ENCODE measurements at places on chromosomes 12 and 14.

- no peak for DNase-seq
Observed at GRCh38 chr14:93246534-93246933, 39.5 kb downstream of the UBR7 start.

GRCh38 chr12:108738170-108738569 lies 6.9 kb upstream of the CORO1C start:
- DNase-seq: peak; percentile 41

DNA sequence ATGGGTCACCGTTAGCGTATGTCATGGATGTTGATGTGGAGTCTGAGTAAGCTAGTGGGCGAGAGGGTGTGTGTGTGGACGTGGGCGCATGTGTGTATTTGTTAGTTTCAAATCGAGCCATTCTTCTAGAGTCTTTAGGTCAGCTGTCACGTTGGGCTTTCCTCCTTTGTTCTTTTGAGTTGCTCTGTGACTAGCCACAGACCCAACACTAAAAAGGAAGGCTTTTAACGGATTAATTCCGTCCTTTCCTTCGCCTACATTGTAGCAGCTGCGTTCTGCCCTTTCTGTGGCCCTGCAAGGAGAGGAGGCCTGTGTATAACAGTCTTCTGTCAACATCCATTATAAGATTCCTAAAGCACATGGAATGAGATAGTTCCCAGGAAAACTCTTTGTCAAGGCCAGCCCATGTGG lies 117.2 kb upstream of the DNM1L start:
- peak; percentile 84 for DNase-seq

DNA sequence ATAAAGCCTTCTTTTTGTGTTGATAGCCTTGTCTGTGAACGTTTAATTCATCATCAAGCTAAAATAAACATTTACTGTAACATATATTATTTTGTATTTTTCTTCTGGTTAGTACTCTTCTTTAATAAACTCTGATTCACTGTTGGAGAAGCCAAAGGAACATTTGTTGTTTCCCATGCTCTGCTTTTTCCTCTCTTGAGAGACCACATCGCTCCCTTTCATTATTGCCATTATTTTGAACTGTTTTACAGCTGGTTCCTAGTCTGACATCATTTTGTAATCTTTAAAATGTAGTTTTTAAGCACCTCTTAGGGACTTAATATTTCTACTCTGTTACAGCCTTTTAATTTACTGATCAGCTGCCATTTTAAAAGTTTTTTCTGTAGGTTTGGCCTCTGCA lies 301.8 kb downstream of the NPAS3 start:
- DNase-seq: no peak

- no peak for DNase-seq
Observed at GRCh38 chr14:61387076-61387475, 65.7 kb downstream of the PRKCH start.

- peak; percentile 49 for DNase-seq
Observed at GRCh38 chr12:4118017-4118510, 155.5 kb upstream of the CCND2 start.

GRCh38 chr12:57370696-57371095 lies 60.1 kb downstream of the R3HDM2 start:
- peak; percentile 75 for DNase-seq

DNA sequence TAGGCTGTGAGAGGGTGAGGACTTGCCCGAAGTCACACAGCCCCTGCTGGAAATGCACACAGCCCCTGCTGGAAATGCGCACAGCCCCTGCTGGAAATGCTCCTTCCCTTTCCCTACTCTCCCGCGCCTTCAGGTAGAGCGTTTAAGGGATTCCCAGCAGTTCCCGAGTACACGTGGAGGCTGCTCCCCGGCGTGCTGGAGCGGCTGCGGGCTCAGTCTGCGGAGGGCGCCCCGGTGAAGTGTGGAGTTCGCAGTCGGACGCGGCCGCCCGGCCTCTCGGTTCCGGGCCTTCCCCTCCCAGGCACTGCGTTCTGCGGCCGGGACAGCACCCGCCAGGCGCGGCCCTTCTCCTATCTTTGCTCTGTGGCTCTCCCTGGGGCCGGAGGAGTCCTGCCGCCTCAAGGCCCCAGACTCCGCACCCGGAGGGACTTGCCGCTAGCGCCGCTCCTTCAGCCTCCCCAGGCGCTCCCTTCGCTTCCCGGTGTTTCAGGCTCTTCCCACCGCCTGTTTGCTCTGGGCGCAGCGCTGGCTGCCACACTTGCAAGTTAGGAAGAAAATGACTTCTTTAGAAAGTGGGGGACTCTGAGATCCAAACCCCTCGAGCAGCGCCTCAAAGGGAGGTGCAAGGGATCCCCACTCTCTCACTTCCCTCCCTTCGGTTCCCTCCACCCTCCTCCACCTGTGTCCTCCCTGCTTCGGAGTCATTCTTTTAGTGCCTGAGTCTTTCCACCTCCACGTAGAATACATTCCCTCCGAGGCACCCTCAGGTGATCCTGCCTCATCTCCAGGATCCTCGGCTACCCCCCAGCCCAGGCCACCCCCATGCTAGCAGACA lies 8.3 kb upstream of the TBX5 start:
- DNase-seq: peak; percentile 62

DNA sequence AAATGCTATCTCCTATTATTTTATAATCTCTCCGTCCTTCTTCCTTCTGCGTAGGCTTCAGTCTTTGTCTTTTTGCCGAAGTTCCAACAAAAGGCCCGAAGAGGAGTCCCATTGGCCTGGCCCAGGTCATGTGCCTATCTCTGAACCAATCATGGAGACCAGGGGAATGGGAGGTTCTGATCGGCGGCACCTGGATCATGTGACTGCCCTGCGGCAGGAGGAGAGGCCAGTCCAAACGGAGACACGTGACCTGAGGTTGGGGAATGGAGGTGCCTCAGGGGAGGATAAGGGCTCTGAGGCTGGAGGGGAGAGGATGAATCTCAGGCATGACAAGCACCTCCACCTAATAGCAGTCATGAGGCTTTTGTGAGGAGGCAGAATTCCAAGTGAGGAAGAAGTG lies 86.0 kb downstream of the AACS start:
- DNase-seq: no peak

GRCh38 chr12:86601550-86602308 lies 345.5 kb upstream of the MGAT4C start:
- DNase-seq: no peak

- no peak for DNase-seq
Observed at GRCh38 chr14:105061428-105062047, 3.7 kb downstream of the GPR132 start.

DNA sequence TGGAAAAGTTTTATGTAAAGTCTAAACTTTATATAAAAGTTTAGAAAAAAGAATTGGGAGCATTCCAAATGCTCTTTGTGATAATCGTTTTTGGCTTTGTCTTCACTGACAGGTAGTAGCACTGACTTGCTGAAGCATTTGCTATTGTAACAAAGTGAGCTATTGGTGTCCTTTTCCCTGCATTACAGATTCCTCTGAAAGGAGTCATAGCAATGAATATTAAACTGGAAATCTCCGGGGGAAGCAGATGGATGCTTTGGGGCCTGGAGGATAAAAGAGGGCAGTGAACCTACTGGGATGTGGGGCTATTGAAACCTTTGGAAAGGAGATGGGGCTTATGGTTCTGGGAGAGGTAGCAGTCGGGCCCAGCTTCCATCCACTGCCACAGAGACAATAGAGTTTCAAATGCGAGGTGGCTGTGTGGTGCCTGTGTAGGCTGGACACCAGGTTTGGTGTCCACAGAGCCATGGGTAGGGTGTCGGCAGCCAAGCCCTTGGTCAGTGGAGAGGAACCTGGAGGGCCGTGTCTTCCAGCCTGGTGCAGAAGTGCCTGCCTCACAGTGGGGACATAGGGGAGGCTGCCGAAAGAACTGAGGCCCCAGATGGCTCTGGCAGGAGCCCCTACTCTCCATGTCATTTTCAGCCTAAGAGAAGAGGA lies 10.1 kb downstream of the GSG1 start:
- peak; percentile 61 for DNase-seq

GRCh38 chr14:73170686-73171085 lies 34.4 kb downstream of the PSEN1 start:
- DNase-seq: no peak

GRCh38 chr12:57162553-57163125 lies 15.2 kb upstream of the LRP1-AS start:
- no peak for DNase-seq

- DNase-seq: peak; percentile 84
Observed at GRCh38 chr12:50581226-50582184, 76.7 kb downstream of the DIP2B start.

DNA sequence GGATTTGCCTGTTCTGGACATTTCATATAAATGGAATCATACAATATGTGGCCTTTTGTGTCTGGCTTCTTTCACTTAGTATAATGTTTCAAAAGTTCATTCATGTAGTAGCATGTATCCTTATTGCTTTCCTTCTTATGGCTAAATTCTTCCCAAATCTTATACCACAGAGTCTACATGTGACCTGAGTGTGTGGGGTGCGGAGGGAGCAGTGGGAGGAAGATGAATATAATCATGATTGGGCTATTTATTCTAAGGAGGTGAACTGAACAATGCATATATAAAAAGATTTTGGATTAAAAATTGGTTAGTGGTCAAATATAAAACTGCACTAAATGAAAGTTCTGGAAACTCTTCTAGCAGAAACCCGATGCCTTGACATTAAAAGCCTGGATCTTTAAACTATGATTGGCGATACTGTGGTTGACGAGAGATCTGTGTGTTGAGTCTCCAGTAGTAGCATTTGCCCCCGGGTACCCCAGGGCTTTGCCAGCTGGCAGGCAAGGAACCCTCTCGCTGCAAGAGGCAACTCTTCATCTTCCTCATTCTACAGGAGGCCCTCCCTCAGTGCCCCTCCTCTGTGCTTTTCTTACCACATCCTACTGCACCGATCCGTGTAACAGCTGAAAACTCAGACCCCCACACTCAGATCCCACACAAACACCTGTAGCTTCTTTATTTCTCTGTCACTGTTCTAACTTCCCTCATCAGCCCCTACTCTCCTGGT lies 2.6 kb downstream of the CYP46A1 start:
- DNase-seq: no peak

- DNase-seq: peak; percentile 72
Observed at GRCh38 chr12:111467092-111467856, 61.6 kb downstream of the SH2B3 start.

DNA sequence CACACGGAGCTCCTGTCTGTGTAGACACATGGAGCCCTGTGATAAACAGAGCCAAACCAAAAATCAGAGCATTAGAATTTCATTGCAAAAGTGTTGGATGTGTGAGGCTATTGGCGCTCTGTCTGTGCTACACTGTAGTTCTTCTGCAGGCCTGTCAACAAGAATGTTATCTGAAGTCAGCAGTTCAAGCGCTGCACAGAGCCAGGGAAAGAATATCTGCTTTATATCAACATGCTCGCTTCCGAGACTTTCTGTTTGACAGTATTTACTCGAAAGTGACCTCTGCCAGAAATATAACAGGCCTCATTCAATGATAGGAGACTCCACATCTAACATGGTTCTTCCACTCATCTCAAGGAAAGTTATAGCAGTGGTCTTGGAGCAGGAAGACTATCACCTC lies 118.3 kb downstream of the CCER1 start:
- no peak for DNase-seq

DNA sequence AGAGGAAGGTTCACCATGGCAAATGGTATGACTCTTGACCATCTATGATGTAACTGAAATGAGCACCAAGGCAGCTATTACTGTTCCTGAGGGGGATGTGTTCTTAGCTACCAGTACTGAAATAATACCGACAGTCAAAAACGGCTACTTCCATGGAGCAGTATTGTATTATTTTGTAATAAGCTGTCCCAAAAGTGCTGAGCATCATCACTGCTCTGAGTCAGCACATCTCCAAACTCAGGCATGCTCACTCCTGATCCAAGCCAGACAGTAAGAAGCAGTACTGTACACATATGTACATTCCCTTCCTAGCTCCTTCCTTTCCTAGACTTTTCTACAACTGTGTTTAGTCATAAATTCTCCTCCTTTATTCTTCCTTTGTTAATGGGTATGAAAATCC lies 8.6 kb downstream of the VTI1B start:
- DNase-seq: peak; percentile 31

DNA sequence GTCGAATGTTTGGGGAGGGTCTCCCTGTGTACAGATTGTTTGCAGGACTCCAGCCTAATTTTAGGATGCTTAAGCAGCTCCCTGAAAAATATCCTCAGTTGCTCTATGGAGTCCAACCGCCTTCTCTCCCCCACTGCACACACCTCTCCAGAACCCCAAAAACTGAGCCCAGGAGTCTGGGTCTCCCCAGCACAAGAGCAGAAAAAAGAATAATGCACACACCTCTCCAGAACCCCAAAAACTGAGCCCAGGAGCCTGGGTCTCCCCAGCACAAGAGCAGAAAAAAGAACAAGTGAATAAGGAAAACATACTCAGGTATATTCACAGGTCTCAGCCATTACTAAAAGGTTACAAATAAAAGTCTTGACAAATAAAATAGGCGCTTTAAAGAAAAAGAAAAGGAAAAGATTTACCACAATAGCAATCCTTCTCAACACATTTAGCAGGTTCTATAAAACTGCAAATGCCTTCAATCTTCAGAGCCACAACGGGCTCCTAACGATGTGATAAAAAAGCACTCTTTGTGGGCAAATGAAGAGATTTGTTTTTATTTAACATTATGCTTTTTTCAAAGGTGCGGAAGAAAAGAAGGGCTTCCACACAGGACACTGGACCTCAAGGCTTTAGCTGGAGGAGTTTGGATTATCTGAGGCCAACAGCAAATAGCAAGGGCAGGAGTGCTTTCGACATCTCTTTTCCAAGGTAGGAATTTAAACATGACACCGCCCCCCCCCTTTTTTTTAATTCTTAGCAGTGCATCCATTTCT lies 8.2 kb downstream of the BCL11B start:
- DNase-seq: no peak

- no peak for DNase-seq
Observed at GRCh38 chr12:6784761-6785160, 4.6 kb upstream of the CD4 start.

- peak; percentile 99 for DNase-seq
Observed at GRCh38 chr12:51371295-51371953, 19.8 kb downstream of the GALNT6 start.

GRCh38 chr12:113818833-113819232 lies 147.3 kb downstream of the RBM19 start:
- DNase-seq: peak; percentile 16

- peak; percentile 63 for DNase-seq
Observed at GRCh38 chr12:6538420-6539313, 4.3 kb downstream of the GAPDH start.

- no peak for DNase-seq
Observed at GRCh38 chr12:49953961-49954846, 3.7 kb downstream of the AQP2 start.

GRCh38 chr12:105067511-105068031 lies 16.7 kb downstream of the ALDH1L2 start:
- DNase-seq: peak; percentile 9

Measured in EH (cell line).